Suppressor macrophage treated with lipopolysaccharide for 4 hours (primary cell): ENCODE measurements at places on chromosomes 13 and 19.
A peak's percentile ranks its signal among the peaks of the same experiment; 100 is the strongest.

DNA sequence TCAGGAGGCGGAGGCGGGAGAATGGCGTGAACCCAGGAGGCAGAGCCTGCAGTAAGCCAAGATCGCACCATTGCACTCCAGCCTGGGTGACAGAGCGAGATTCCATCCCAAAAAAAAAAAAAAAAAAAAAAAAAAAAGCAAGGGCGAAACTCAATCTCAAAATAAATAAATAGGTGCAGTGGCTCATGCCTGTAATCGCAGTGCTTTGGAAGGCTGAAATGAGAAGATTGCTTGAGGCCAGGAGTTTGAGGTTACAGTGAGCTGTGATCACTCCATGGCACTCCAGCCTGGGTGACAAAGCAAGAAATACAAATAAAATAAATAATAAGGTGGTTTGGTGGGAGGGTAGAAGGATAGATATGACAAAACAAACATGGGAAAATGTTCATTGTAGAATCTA is 39.0 kb upstream of the CYP2S1 start:
- DNase-seq = no peak

DNA sequence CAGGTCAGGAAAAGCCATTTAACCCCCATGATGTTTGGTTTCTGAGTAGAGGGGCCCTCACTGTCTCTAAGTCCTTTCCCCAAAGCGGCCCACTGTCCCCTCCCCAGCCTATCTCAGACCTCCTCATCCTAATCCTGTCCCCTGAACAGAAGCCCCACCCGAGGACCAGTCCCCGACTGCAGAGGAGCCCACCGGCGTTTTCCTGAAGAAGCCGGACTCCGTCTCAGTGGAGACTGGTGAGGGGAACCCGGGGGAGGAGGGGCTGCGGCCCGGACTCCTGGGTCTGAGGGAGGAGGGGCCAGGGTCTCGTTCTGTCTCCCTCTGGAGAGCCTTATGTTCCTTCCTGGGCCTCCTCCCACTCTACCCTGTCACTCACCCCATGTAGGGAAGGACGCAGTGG is 2.9 kb downstream of the MYBPC2 start:
- DNase-seq = no peak

DNA sequence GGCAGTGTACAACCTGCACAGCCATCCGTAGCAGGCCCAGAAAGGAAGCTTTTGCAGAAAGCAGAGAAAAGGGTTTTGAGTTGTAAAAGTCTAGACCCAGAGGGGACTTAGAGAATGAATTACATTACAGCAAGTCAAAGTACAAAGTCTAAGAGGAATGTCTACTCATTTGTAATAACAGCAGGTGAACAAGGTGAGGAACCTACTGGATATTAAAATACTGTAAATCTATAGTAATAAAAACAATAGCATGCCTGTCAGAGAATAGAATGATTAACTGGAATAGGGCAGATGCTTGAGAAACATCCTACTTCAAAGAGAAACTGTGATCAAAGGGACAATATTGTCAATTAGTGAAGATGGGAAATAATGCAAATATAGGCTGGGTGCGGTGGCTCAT is 18.3 kb upstream of the ZNF414 start:
- DNase-seq = no peak

- DNase-seq = no peak
Measured at GRCh38 chr13:70829748-70830147, 721.5 kb upstream of the KLHL1 start.

DNA sequence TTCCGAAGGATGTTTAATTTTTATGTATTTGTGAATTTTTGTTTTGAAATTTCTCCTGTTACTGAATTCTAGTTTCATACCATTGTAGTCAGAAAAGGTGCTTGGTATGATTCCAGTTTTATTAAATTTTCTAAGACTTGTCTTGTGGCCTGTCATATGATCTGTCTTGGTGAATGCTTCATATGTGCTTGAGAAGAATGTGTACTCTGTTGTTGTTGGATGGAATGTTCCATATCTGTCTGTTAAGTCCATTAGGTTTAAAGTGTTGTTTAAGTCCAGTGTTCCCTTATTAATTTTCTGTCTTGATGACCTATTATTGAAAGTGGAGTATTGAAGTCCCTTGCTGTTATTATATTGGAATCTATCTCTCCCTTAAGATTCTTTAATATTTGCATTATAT is 273.9 kb downstream of the ATP8A2 start:
- DNase-seq = no peak

DNA sequence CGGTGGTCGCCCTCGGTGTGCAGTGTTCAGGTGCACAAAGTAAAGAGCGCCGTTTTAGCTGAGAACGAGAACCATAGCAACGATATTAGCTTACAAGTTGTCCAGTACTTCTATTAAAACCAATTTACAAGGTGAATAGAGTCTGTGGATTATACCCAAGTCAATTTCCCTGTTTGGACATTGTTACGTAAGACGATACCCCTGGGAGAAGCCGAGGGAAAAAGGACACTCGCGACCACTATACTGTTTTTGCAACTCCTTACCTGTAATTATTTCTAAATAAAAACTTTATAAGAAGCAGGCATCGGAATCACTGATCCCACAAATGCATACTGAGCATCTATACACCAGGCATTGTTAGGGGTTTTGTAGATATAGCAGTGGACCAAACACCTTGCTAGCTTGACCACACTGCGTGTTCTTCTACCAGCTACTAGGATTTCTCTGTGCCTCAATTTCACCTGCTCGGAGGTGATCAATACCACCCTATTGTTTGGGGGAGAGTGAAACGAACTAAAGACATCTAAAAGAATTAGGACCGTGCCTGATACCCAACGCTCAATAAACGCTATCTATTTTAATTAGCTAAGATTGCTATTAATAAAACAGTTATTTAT is 488 bp upstream of the EEF2 start:
- no peak for DNase-seq

GRCh38 chr19:12834976-12835757 is 788 bp upstream of the RTBDN start:
- no peak for DNase-seq

DNA sequence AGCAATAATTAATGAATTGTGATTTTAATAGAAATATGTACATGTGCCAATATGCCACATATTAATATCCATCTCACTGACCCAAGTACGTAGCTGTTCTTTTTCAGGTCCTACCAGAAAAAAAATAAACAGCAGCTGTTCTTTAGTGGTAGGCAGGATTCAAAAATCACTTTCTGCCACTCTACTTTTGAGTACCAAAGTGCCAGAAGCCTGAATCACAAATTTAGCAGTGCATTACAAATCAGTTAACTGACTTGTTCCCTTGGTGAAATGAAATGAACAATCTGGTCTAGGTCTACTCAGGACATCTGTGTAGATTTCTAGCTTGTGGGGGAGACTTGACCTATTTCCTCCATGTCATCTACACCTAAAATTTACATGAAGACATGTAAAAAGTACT is 775.5 kb upstream of the GPC6 start:
- DNase-seq = no peak

- no peak for DNase-seq
Measured at GRCh38 chr19:7781157-7781556, 18.1 kb downstream of the CLEC4M start.

DNA sequence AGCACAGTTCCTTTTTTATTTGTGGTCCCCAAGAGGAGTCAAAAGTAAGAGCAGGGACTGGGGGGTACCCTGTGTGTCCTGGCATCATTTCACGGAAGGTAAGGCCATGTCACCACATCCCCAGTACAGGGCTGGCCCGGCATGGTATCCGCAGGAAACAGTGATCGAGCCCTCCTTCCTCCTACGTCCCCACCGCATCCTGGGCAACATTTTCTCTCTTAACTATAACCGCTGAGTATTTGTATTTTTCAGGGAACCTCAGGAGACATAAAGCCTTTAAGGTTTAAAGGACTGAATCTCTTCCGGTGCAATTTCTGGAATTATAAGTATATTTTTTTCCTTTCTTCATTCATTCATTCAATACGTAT is 13.6 kb upstream of the LATS2 start:
- DNase-seq = peak; percentile 38

GRCh38 chr19:45554481-45554880 is 30.1 kb downstream of the OPA3 start:
- DNase-seq = no peak

DNA sequence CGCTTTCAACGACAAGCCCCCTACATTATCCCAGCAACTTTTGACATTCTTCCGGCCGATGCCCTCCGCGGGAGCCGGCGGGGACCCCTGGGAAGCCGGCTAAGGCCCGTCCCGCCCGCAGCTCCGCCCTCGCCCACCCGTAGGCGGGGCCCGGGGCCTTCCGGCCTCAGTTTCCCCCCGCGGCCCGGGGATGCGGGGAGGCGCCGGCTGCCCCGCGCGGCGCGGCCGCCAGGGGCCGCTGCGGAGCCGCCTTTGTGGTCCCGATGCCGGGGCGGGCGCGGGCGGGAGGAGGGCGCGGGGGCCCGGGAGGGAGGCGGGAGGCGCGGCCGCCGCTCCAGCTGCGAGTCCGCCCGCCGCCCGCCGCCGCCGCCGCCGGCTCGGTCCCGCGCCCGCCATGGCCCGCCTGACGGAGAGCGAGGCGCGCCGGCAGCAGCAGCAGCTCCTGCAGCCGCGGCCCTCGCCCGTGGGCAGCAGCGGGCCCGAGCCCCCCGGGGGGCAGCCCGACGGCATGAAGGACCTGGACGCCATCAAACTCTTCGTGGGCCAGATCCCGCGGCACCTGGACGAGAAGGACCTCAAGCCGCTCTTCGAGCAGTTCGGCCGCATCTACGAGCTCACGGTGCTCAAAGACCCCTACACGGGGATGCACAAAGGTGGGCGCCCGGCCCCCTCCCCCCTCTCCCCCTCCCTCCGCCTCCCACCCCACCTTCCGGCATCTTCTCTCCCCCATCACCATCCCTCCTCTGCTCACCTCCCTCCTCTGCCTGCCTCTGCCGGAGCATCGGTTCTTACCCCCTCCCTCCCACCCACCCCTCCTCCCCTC is at the start of gene CELF5:
Gene CELF5, plus strand, starts transcription at position 316 of the 823 bp plus-strand sequence. Its CDS starts 79 bp downstream, at position 395.
- DNase-seq = peak; percentile 54

- DNase-seq = peak; percentile 74
Measured at GRCh38 chr19:13012690-13013608, 17.7 kb downstream of the NFIX start.
